Activated CD8-positive, alpha-beta memory T cell treated with anti-CD3 and anti-CD28 coated beads, Interleukin-2, amount 10 ng/mL, durations not matched to agents 7 days and 5 days (primary cell): ENCODE measurements at places on chromosomes 6 and 20. TPM values are rescaled to one million over a fixed set of nuclear protein-coding genes. Genes with fewer than 3 reads are reported as not detected.

DNA sequence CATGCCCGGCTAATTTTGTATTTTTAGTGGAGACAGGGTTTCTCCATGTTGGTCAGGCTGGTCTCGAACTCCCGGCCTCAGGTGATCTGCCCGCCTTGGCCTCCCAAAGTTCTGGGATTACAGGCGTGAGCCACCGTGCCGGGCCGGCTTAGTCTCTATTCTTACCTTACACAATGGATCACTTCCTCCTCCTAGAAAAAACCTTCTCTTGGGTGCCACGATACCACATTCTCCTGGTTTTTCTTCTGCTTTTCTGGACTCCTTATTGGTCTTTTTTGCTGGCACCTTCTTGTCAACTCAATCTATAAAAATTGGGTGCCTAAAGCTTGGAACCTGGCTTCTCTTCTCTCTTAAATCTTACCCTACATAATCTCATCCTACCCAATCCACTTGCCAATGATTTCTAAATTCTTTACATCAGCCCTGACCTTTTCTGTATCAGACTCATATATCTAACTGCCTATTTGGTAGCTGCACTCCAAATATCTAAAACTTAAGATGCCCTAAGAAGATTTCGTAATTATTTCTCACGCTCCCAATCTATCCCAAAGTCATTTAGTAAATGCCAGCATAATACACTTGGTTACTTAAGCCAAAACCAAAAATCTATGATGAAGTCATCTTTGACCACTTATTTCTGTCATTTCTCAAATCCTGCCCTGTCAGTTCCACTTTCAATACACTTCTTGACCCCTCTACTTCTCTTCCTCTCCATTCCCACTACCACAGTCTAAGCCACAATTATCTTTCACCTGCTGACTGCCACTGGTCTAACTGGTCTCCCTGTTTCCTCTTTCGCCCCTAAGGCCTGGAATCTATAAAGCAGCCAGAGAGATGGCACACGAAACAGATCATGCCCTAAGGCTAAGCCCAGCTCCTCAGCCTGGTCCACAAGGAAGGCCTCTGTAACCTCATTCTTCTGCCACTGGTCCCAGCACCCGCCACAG is 43.2 kb downstream of the ELMO2 start:
- no peak for DNase-seq
- peaks cover 70% of the 10 kb centered on the region for H3K4me1 ChIP-seq
- H3K27ac ChIP-seq = peak overlapping the region; percentile 92
- H3K36me3 ChIP-seq = peaks cover 32% of the 10 kb centered on the region
- H3K4me3 ChIP-seq = peak overlapping the region; percentile 89

DNA sequence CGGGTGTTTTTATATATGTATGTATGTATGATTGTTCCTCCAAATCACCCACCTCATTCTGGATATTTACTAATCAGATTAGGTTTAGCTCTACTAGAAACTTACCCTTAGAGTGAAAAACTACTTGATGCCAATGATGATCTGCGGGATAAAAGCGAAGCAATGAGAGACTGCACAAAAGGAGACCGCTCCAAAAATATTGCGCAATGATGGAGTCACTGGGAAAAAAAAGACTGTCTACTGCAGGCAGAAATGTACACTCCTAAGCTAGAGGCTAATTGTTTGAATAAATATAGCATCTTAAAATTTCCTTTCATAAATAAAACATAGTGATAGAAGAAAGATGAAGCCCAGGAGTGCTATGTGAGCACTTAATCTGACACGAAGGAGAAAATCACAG is 7.3 kb downstream of the RAB32 start:
- H3K4me1 ChIP-seq = no peaks in the 10 kb centered on the region
- H3K4me3 ChIP-seq = no peak overlapping the region
- no peak for DNase-seq
- no peak overlapping the region for H3K27ac ChIP-seq

- peaks cover 43% of the 10 kb centered on the region for H3K36me3 ChIP-seq
- H3K27me3 ChIP-seq = no peaks in the 10 kb centered on the region
- H3K4me3 ChIP-seq = peak overlapping the region; percentile 88
- H3K4me1 ChIP-seq = peaks cover 50% of the 10 kb centered on the region
These were observed 1.4 kb downstream of the B3GALT4 start for GRCh38 chr6:33278392-33278741.

DNA sequence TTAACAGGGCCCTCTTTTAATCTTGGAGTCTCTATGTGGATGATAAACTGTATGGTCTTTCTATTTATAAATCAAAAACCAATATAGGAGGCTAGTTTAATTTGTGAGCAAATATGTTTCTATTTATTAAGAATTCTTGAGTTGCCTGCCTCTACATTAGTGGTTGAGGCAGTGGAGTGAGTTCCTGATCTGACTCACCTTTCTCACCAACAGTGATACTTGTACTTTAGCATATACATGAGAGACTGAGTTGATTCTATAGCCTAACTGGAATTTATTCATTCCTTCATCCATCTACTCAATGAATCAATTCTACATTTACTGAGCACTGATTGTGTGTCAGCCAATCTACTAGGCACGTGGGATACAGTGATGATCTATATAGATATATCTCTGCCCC is 126.9 kb downstream of the TRMT11 start:
- H3K36me3 ChIP-seq = no peaks in the 10 kb centered on the region
- H3K4me3 ChIP-seq = no peak overlapping the region
- no peaks in the 10 kb centered on the region for H3K27me3 ChIP-seq

DNA sequence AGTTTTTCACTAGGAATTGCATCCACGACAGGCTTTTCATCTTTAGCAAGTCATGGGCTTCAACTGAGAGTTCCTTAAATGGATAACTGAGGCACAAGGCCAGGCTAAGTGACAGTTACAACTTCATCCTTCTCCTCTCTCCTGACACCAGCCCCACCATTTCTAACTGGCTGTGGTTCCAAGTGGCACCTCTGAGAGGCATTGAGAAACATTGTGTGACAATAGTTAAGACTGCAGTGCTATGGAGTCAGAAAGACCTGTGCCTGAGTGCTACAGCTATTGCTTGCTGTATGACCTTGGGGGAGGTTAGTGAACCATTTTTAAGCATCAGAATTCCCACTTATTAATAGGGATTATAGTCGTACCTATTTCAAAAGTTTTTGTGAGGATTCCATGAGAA is 26.2 kb upstream of the MLIP start:
- H3K4me3 ChIP-seq = no peak overlapping the region
- no peak for DNase-seq
- no peaks in the 10 kb centered on the region for H3K36me3 ChIP-seq
- H3K4me1 ChIP-seq = no peaks in the 10 kb centered on the region
- no peak overlapping the region for H3K27ac ChIP-seq

DNA sequence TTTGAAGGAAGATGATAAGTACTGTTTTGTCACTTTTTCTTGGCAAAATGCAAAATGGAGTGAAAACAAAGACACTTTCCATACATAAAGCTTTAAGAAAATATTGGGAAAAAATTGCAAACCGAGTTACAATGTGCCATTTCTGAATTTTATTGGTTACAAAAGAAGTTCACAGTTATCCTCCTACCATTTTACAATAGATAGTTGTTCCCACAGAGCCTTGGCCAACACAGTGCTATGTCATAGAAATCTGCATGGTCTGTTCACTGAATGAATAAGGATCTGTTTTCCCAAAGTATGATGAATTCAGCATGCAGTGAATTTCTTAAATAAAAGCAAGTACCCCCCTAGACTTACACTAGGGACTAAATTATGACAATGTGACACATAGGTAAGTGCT is 268.2 kb upstream of the POU3F2 start:
- no peak for DNase-seq
- H3K36me3 ChIP-seq = no peaks in the 10 kb centered on the region
- no peaks in the 10 kb centered on the region for H3K27me3 ChIP-seq
- no peak overlapping the region for H3K4me3 ChIP-seq

The SIRPA gene
- total RNA-seq = not detected

The GDAP1L1 gene
- not detected for total RNA-seq

The MAP7 gene
- 0.59 TPM for total RNA-seq

The NCOA6 gene
- total RNA-seq = 29.5 TPM

The SEMG1 gene
- not detected for total RNA-seq

The VGLL2 gene
- total RNA-seq = not detected
